ENCODE measurements at places on chromosomes 3 and 15.

DNA sequence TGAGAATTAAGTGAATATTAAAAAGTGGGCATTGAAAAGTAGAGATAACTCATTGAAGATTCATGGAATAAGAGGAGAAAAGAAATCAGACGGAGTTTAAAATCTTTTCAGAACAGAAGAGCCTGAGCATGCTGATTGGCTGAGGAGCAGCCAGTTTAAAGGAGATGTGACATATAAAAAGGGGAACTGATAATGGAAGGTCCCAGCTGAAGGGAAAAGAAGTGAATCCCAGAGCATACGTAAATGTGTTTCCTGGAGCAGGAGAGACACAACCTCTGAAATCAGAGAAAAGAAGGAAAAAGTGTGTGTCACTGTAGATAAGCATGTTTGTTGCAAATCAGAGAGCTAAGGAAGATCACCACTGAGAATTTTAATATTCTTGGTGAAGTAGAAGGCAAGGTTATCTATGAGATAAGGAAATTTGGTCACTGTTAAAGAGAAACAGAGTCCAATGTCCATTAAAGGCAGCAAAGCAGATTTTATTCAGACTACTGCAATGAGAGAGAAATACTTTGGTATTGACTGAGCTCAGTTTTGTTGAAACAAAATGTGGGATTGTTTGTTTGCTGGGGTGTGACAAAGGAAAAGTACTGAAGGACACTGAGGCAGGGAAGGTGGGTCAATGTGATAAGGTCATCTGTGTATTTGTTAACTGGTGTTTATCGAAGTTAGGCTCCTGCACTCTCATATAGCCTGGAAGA, 84.6 kb upstream of the WDR72 start:
- DNase-seq: no peak

DNA sequence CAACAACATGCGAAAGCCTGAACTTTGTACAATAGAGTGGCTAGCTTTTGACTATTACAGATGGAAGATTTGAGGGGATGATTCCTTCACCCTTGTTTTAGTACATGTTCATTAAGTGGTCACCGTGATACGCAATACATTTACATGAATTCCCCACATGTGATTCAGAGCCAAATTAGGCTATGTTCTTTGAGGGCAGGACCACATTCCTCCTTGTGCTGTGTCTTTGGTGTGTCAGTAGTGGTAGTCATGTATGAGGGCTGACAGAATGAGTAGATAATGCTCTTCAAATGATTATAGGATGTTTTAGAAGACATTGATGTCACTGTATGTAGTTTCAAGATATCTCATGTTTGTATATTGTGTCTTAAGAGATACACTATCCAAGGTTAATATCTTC, 12.1 kb downstream of the PTPRG start:
- DNase-seq: no peak

- no peak for DNase-seq
These were observed 40.6 kb upstream of the IREB2 start for GRCh38 chr15:78397382-78397781.

DNA sequence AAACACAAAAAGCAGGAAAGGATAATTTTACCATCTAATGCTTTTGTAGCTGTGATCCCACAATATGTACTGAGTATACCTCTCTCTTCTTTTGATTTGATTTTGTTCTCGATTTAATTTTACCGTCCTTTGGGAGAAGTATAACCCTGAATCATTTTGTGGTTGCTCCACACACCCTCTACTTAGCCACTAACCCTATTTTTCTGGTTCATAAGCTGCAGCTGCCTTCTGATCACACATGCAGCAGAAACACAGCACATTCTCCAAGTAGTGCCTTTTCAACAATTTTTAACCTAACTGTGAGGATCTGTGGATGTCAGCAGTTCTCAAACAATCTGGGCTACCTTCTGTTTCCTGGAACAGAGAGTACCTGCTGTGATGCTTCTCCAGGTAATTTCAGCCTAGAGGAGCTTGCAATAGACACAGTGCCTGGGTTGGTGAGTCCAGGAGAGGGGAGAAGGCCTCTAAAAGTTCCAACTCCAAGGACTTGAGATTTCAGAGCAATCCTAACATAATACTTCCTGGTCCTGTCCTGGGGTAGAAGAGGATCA, 40.3 kb downstream of the HGD start:
- DNase-seq: no peak

DNA sequence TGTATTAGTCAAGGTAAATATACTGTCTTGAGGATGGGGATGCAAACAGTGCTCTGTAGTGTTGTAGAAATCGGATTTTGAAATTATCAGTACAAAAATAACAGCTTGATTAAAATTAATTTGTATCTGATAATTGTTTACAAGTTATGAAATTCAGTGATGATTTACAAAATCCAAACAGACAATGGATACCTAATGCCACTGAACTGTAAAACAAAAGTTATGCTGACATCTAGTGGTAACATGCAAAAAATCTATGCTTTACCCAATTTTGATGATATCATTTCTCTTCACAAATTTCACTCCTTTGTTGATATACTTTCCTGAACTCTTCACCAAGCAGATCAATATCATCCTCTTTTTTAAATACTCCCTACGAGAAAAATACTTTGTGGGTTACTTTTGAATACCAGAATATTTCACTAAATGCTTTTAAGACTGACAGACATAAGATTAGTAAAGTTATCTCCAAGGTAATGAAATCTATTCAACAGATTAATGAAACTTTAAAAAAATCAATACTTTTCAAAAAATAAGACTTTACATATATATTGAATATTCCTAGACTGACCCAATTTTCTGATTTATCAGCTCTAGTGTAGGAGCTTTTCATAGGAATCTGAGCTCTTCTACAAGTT, 36.0 kb downstream of the MNS1 start:
- DNase-seq: peak; percentile 3

DNA sequence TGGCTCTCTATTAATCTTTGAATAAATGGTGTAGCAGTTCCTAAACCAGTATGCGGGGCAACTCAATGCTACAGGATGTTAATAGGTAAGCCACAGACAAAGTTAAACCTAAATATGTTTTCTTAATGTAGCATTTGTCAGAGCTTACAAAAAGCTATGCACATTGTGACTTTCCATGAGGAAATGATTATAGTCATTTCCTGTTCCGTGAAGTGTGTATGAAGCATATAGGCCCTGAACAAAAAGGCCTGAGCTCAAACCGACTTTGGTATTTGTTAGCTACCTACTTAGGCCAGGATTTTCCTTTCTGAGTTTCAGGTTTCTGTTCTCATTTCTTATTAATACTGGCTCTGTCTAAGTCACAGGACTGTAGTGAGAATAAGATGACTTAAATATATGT, 14.2 kb downstream of the ZNF80 start:
- no peak for DNase-seq

GRCh38 chr3:39327053-39327745, 2.3 kb upstream of the CCR8 start:
- DNase-seq: no peak

DNA sequence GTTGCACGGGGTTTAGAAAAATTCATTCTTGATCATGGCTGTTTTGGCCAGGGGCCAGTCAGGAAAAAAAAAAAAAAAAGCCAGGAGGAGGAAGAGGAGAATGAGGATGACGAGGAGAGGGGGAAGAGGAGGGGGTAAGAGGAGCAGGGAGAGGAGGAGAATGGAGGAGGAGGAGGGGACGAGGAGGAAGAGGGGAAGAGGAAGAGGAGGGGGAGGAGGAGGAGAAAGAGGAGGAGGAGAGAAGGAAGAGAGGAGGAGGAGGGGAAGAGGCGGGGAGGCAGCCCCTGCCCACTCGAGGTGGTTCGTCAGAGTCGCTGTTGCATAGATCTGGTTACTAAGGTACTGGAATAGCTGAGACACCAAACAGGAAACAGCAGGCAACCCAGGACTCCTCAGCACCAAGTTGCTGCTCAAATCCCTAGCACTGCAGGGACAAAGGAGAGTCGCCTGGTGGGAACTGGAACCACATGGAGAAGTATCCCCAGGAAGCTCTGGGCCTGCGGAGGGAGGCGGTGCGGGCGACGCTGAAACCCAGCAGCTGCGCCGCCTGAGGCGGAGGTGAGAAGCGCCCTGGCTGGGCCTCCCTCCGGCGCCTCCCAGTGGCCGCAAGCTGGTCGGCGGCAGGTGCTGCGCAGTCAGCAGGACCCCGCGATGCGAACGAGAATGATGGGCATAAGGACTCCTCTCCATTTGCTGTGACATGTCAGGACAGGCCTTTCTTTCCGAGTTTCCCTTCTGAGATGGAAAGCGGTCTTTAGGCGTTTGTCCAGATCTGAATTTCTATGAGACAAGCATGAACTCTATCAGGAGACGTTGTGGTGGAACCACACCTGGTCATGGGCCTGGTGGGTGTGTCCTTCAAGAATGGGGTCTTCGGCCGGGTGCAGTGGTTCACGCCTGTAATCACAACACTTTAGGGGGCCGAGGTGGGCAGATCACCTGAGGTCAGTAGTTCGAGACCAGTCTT, 17.5 kb downstream of the FAM240A start:
- DNase-seq: peak; percentile 13

- DNase-seq: no peak
These were observed 34.0 kb downstream of the SCG5 start for GRCh38 chr15:32675466-32675865.
